Left lobe of liver (tissue), 2 donors: ENCODE measurements at places on chromosomes 1 and 21.

DNA sequence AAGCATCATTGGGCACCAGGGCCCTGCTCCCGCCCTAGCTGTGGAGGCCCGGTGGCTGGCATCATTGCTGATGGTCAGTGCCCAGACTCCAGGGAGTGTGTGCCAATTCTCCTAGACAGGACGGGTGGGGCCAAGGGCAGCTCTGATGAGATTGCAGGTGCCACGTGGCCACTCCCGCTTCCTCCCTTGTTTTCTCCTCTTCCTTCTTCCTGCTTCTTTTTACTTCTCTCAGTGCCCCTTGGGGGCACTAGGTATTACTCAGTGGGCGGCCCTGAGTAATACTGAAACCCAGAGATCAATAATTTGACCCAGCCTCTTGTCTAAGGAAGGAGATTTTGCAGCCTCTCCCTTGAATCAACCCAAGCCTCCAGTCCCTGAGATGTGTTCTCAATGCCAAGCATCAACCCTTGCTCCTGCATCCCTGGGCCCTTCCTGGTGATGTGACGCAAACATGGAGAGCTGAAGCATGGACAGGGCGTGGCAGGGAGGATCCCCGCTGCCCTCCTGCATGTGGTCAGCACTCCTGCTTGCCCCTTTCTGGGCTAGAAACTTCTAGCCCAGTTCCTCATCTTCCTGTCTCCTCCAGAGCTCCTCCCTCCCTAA, 32.4 kb downstream of the CDK18 start:
- DNase-seq = peak; percentile 50

GRCh38 chr1:110513511-110513910, 5.5 kb downstream of the KCNA10 start:
- no peak for DNase-seq

GRCh38 chr21:34814529-34814951, 145.7 kb downstream of the CLIC6 start:
- no peak for DNase-seq

- no peak for DNase-seq
These were observed 4.2 kb downstream of the PCNT start for GRCh38 chr21:46328151-46328550.

DNA sequence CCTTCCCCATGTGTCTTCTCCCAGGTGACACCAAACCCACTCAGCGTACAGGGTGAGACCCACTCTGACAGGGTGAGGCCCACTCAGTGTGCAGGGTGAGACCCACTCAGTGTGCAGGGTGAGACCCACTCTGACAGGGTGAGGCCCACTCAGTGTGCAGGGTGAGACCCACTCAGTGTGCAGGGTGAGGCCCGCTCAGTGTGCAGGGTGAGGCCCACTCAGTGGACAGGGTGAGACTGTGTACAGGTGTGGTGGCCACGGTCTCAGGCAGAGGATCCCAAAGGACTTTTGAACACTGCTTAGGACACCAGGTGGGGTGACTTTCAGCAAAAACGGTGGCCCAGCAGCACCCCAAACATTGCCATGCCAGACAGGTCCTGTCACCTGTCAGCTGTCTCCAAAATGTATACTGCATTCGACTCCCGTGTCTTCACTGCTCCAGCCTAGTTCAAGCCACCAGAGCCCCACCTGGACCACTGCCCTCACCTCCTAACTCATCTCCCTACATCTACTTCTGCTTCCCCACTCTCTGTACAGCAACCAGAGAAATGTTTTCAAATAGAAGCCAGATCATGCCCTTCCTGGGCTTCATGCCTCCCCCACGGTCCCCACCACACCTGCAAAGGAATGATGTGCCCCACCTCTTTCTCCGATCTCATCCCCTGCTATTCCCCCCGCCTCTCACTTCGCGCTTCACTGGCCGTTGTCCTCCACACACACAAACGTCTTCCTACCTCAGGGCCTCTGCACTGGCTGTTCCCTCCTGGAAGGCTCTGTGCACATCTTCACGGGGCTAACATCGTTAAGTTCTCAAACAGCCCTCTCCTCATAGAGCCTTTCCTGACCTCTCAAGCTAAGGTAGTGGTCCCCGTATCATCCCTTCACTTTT, 52.1 kb downstream of the ACBD3 start:
- peak; percentile 40 for DNase-seq

DNA sequence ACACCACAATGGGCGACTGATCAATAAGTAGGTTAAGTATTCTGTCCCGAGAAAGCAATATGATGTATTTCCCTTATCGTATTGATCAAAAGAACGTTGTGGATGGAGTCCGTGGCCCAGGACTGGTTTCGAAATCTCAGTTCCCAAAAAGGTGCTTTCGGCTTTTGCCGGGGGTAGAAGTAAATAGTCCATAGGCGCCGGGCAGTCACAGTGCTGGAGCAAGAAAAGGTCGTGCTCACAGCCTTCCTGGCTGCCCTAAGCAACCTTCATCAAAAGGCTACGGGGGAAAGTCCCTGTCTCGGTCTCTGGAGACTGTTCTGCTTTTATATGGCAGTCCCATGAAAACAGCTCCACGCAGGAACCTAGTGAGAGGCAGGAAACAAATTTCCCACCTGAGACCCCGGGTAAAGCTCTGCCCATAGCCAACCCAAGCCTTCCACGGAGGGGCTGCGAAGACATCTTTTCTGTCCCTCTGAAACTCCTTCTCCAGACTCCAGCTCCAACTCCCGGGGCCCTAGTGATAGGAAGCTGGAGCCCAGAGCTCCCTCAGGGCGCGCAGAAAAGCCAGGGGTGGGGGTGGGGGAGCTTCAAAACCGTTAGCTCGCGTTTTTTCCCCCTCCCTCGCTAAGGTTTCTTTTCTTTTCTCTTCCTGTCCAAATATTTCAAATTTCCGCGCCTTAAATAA, 7.0 kb downstream of the CDKN2C start:
- DNase-seq = no peak

GRCh38 chr1:213698092-213698702, 289.6 kb upstream of the PROX1 start:
- DNase-seq = no peak

DNA sequence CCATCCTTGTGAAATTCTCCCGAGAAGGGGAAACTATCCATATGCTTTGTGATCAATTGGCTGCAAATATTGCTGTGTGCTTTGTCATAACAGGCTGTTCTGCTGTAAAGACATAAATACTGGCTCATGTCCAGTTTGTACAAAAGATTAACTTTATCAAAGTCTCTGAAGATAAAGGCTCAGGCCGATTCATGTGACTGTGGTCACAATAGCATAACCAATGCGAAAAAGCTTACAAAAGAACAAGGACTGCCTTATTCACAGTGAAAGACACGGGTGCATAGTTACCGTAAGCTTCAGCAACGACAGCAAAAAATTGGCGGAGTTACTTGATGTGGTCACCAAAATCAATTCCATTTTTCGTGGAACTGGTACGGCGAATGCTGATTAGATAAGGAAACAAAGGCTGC, 173.6 kb upstream of the CHRM3 start:
- DNase-seq = no peak

GRCh38 chr1:58633121-58633520, 56.1 kb upstream of the TACSTD2 start:
- no peak for DNase-seq

GRCh38 chr1:113137563-113137962, 64.6 kb downstream of the LRIG2 start:
- DNase-seq = no peak

DNA sequence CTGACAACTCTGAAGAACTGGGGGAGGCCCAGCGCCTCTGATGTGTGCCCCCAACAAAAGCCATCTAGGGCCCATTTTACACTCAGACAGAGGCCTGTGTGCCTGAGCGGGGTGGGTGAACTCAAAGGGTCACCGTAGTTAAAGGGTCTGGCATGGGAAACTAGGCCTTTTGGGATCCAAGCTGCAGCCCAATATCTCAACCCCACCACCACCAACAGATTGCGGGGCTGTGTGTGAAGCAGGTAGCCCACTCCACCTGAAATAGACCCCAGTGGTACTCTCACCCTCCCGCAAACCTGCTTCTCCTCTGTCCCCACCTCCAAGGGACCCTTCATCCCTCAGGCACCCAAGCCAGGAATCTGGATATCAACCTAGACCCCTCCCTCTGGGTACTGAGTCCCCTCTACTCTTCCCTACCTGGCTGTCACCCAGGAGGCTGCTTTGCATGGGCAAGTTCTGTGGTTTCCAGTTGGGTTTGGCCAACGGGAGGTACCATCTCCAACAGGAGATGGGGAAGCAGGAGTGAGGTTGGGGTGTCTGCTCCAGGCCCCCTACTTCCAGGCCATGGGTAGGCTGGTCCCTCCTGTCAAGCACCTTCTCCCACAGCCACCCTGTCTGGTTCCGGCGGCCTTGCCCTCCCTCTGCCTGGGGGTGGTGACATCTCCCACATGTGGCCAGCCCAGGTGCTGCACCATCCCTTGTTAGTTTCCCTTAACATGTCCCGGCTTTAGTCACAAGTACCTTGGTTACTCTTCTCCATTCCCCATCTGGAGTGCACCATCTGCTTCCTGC, 35.2 kb upstream of the LRP8 start:
- DNase-seq = peak; percentile 26

DNA sequence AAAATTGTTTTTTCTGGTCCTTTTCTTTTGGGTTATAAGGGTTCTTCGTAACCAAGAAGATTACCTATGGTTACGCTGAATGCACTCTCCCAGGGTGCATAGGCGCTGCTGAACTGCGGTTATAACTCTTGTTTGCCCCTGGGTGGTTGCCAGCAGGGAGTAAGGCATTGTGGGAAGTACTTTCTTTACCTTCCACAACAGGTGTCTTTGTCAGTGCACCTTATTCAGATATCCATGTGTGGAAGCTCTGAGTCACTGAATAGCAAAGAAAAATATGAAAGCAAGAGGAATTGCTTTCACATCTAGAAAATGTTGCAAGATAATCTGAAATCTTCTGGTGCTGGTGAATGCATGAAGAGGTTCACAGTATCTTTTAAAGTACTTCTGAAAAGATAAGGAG, 124.4 kb upstream of the CACYBP start:
- peak; percentile 76 for DNase-seq

- DNase-seq = no peak
These were observed 26.1 kb upstream of the MTMR11 start for GRCh38 chr1:149962736-149963135.

DNA sequence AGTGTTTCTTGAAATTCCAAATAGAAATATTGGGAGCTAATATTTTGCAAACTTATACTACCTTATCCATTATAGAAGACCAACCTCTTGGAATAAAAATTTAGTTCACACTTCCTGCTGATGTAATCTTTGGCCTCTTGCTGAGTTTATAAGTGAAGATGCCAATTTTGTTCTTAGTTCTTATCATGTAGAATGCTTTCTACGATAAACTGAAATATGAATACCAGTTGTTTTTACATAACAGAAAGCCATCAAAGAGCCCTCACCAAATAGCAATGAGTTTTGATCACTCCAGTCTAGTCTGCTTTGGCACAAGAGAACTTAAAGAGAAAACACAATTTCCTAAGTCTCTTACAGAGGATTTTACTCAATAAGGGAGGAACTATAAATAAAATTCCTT, 89.5 kb downstream of the DENND1B start:
- DNase-seq = no peak

DNA sequence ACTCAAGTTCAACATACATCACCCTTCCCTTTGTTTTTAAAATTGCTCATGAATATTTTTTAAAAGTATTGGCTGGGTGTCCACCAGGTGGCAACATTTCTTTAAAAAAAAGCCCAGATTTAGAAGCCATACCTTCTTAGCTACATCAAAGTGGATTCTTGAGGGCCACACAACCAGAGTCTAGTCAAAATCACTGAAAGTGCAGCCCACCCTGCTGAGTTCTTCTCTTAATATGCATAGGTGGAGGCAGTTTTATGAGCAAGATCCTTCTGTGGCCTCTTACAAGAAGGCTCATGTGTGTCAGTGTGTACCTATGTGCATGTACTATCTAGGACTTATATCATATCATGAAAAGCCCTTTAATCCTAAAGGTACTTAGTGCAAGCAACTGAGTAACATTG, 16.9 kb upstream of the GNG12 start:
- DNase-seq = no peak

DNA sequence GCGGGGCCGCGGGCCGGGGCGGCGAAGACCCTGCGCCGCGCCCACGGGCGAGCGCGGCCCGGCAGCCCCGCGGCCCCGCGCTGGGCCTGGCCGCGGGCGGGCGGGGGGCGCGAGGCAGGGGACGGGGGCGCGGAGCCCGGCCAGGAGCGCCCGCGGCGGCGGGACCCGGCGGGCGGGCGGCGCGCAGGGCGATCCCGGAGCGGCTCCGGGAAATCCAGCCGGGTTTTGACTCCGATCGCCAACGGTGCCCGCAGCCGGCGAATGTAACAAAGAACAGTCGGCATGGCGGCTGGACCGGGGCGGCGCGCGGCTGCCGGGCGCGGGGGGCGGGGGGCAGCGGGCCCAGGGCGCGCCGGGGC, 334 bp downstream of the PRDM15 start:
- DNase-seq = peak; percentile 78

- DNase-seq = no peak
These were observed 183.5 kb downstream of the RERE start for GRCh38 chr1:8633741-8634501.

DNA sequence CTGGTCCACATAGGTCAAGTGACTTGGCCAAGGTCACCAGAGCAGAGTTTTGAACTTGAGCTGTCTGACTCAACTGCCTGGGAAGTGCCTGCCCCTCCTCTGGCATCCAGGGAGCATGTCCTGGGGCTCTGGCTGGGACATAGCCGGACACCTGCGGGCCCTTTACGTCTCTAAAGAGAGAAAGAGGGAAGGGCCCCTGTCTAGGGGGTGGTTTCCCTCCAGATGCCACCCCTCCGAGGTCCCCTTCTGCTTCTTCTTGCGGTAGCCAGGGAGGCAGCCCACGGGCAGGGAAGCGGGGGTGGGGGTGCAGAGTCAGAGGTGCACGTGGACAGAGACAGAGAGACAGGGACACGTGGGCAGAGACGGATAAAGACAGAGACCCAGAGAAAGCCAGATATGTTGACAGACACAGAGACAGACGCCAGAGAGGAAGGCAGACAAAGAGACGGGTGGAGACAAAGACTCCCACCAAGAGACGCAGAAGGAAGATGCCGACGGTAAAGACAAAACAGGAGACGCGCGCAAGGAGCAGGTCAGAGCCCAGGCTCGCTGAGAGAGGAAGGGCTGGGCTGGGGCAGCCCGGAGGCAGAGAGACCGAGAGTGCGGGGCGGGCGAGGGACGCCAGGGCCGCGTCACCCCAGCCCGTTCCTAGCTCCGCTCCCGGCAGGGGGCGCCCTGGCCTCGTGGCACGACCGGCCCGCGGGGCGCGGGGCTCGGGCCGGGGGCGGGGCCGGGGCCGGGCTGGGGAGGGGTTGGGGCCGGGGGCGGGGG, 458 bp upstream of the ALPL start:
- peak; percentile 68 for DNase-seq

DNA sequence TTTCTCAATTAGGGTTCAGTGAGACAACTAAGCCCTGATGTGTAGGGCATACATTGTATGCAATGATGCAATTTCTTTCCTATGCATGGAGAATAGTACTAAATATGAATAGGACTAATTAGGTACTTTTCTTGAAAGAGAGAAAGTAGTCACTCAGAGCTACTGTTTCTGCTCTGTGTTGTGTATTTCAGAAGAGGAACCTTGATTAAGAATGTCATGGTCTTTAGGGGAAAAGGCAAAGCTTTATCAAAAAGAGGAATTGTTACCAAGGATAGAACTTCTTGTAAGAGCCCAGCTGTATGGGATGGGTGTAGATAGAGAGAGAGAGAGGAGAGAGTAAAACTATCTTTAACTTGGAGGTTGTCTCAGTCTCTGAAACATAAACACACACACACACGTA, 49.1 kb downstream of the HLX start:
- no peak for DNase-seq
